ENCODE measurements at places on chromosomes 7 and 10.

DNA sequence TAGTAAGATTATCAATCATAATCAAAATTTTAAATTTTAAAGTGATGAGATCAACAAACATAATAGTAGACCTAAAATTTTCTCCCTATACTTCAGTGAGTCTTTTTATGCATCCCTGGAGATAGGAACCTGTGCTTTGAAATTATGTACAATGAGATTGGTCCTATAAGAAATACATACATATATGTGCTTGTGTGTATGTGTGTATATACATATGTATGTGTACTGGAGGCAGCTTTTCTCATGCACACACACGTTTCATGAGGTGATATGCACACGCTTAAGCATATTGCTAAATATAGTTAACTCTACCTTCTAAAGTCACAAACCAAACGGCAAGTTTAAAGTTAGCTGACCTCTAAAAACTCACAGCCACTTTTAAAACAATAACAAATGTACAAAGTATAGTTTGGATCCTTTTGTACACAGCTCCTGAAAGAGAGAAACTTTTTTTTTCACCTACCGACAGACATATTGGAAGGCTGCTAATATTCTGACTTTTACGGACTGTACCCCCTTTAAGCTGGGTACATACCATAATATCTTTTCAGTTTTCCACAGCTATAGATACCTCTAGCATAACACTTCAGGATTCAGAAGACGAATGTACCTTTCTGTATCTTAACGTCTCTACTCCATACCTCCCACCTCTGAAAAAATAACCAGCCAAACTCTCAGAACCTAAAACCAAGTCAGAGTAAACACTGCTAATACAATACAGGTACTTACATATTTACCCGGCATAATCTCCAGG lies 3.3 kb downstream of the ITGB1 start:
- no peak for DNase-seq

DNA sequence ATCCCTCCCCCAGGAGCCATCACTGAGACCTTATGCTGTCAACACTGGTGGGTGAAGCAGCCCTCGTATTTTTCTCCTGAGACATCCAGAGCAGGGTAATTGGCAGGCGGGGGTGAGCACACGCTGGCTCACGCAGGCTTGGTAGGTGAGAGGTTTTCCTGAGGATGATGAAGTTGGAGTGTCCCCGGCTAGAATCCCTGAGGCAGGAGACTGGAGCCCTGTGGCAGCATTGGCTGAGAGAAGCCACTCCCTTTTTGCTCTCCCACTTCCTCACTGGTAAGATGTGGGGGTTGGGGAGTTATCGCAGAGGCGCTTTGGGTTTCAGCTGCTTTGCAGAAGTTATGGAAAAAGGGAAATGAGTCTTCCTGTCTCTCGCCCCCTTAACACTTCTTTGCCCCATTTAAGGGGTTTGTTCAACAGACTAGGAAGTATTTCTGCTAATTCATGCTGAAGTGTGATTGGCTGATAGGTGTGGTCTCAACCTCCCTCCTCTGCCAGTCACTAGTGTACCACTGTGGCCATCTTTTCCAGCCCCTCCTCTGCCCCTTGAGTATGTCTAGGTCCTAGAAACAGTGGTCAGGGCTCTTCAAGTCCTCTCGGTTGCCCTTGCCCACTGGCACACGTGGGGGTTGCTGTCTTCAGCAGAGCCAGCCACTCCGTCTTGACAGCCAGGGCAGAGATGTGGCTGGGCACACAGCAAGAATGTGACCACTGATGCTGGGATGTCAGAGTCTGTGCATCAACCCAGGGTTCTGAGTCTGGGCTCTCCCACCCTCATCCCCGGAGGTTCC lies 5.7 kb downstream of the ARPC1B start:
- DNase-seq, result peak; percentile 43

DNA sequence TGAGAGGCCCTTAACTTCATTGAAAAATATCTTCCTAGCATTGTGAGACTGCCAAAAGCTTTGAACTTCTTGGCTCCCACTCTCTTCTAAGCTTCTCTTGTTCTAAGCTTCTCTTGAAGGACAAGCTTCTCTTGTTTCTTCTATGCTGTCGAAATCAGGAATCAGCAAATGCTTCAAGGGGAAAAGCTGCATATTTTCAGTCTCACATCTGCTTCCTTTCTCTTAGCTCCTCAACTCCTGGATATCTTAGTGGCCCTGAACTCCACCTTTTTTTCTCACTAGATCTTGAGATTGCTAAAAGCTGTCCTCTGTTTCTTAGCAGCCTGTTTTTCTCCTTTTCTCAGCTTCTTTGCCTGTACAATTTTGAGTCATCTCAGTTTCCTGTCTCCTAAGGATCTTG lies 73.0 kb downstream of the NEUROD6 start:
- DNase-seq, result no peak

DNA sequence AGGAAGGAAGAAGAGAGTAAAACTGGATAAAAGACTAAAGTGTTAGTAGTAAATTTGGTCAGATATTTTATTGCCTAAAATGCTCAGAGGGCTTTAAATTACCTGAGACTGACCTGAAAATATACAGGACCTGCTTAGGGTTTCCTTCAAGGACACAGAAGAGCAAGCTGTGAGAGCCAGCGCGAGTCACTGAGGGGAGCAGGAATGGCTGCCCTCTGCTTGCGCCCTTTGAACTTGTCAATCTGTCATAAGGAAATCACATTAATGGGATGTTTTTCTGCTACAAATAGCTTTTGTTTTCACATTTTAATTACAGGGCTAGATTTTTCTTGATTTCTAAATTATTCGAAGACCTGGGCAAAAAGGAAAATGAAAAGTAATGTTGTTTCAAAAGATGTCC lies 26.9 kb downstream of the DNAJB9 start:
- no peak for DNase-seq

GRCh38 chr7:75756206-75756990 lies 15.6 kb downstream of the CCL26 start:
- DNase-seq, result no peak

- peak; percentile 4 for DNase-seq
These were observed 15.7 kb downstream of the HPS1 start for GRCh38 chr10:98431016-98431415.

- DNase-seq, result no peak
These were observed 8.5 kb upstream of the PAX2 start for GRCh38 chr10:100736809-100737354.

- no peak for DNase-seq
These were observed 3.3 kb upstream of the UBE2H start for GRCh38 chr7:129955993-129956543.

DNA sequence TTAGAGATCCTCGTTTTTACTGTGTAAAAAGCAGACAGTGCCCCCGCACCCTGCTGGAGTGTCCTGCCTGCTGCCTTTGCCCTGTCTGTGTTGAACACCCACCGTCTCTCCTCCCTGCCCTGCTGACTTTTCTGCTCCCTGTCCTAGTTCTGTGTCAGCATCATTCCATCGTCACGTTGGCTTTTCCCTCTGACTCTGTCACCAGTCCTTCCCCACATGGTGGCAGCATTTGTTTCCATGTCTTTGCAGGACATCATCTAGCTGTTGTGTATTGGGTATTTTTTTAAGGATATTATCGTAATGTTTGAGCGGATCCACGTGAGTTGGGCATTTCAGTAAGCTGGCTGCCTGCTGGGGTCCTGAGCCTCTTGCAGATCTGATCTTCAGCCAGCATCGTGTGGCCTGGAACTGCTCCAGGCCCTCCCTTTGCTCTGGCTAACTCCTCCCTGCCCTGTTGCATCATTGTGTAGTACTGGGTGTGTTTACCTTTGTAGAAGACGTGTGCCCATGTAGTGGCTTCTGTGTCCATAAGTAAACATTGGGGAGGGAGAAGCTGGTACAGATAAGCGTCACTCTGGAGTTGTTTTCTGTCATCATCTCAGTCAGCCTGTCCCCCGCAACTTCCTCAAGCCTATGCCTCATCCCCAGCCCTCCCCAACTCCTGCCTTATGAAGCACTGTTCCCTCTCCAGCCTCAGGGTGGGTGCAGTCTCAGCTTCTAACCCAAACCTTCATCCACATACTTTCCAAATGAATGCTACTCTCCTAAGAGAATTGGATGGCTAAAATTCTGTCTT lies 44.3 kb downstream of the TRRAP start:
- peak; percentile 59 for DNase-seq

DNA sequence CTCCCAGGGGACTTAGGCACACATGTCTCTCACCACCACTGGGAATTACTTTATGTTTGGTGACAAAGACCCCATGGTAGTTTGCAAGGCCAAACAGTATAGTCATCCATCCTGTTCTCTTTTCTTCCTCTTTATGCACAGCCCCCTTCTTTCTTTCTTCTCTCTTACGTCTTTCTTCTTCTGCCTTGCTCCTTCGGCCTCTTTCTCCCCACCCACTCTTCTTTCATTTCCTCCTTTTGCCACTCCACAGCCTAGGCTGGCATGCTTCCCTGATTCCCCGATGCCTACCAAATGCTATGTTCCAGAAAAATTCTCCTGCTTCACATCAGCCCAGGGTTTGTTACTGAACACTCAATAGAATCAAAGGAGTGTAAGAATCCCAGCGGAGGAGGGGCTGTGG lies 62.4 kb upstream of the MKLN1 start:
- DNase-seq, result no peak

DNA sequence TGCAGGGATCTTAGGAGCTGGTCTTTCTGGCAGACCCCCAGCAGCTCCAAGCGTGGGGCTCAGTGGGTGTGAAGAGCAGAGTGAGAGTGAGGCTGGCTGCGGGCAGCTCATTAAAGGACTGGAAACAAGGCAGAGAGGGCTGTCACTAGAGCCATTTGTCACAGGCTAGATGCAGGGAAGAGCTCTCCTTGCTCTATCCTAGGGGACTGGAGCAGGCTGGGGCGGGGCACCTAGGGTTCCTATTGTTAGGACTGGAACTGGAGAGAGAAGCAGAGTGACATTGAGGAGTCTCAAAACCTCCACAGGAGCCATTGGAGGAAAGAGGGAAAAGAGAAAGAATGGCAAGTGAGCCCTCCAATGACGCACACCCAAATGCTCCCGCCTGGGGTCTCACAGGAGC lies 772 bp upstream of the DDC start:
- DNase-seq, result no peak

DNA sequence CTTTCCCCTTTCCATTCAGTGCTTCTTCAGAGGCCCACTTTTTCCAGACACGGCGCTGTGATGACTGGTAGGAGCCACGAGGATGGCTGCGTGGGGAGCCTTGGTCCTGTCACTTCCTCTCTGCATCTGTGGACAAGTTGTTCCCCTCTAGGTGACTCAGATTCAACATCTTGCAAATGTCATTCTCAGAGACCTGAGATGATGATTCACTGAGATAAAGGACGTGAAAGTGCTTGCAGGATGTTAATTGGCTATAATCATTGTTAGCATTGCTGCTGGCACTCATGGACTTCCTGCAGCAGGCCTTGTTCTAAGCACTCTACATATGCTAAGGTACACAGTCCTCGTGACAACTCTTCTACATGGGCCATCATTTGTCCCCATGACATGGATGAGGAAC lies 489.8 kb upstream of the ZMIZ1 start:
- no peak for DNase-seq

DNA sequence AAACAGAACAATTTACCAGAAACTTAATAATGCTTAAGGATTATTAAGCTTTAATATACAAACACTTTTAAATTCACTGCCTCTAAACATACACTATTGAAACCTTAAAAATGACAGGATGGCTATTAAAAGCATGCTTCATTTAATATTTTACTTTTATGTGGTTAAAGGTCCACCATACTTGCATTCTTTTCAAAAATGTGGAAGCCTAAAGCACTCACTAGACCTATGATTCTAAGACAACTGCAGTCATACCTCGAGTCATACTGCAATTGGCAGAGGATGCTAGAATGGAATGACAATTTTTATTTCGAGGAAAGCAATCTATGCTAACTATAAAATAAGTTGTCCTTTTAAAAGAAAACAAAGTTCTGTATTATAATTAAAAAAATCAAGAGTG lies 85.3 kb downstream of the PIP4K2A start:
- peak; percentile 24 for DNase-seq

DNA sequence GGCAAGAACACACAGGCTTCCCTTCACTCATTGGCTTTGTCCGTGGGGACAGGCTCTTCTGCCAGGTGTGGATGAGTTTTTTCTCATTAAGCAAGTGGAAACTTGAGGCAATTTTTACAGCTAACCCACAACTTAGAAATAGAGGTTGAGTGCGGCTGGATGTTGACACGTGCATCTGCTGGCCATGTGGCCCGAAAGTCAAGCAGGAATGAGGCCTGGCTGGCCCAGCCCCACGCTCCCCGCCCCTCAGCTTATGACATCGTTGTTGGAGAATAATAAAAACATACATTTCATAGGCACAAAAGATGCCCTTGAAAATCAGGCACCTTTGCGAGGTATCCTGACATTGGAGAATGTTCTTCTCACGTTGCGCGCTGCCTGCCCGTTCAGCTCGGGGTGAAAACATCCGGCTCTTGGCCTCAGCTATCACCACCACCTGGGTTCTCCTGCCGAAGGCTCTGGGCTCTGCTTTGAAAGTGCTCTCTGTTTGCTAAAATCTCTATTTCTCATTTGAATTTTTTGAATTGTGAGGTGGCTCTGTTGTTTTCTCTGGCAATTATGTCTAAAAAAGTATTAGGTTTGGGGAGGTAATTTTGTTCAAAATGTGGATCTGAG lies 310.7 kb downstream of the WDR37 start:
- DNase-seq, result no peak

DNA sequence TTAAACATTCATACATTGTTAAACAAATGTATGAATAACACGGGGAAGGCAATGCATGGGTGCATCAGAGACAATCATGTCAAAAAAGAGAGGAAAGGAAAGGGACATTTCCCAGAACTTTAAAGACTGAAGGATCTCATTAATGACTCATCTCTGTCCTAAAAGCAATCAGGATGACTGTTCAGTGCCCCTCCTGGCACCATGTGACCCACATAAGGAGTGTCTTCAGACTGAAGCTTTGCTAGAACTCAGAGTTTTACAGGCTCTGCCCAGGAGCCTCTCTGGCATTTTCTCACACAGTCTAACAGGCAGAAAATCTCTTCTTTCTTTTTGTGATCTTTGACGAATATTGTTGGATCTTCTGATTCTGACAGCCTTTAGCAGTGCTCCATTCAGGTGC lies 315.3 kb downstream of the OTUD1 start:
- no peak for DNase-seq

DNA sequence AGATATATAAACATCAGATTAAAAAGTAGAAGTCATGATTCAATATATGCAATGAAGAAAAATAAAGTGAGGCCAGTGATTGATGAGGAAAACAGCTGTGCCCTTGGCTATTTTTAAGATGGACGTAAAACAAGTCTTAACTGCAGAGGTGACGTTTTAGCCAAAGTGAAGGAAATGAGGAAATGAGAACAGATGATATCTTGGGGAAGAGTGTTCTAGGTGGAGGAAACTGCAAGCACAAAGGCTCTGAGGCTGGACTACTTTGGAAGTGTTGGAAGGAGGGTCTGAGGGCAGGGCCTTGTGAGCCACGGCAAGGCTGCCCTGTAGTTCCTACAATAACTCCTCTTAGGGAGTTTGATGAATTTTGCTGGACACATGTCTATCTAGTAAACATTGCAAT lies 140.5 kb upstream of the AKR1E2 start:
- no peak for DNase-seq

DNA sequence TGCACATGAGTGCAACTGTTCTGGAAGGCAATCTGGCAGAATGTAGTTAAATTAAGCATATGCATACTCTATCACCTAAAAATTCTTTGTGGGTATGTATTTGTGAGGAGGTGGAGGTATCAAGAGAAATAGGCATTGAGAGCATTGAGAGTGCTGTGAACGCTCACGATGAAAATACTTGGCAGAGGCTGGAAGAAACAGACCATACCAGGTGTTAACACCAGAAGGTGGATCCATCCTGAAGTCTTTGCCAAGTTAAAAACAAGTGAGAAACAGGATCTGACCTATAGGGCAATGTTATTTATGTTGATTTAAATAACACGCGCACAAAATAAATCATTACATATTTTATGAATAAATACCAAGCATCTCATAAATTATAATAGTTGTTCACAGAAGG lies 311.6 kb downstream of the PCLO start:
- DNase-seq, result no peak

- peak; percentile 46 for DNase-seq
These were observed 186.7 kb upstream of the HGF start for GRCh38 chr7:81956520-81956919.

Measured in AG20443 (cell line).